ENCODE measurements at places on chromosomes 5 and 9.

DNA sequence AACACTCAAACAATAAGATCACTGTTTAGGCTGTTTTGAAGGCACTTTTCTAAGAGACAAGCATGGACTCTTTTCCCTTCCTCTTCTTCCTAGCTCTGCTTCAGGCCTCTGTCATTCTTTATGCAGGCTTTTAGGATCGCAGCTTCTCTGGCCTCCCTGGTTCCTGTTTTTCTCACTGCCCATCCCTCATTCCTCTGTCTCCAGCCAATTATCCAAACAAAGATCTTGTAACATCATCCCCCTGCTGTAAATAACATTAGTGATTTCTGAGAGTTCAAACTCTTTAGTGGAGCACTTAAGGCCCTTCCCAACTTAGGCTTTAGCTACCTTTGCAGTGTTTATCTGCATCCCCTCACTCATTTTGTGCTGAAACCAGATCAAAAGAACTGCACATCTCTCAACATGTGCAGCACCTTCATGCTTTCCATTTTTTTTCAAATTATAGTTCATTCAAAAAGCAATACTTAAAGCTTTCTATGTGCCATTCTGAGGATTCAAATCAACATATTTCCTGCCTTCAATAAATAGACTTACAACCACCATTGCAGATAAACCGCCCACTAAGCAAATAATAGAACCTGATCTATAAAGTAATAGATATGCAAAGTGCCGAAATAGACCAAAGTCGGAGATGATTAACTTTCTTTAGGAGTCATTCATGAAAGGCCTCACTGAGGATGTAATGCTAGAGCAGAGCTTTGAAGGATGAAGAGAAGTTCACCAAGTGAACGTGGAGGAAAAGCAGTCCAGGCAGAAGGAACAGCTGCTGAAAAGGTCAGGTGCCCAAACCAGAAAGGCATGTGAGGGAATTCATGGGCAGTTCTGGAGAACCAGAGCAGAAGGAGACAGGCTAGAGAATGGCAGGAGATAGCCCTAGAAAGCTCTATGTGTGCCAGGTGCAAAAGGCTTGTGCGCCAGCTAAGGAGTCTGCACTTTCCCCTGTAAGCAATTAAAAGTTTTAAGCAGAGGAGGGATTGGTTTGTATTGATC, 95.8 kb upstream of the ZNF366 start:
- no peak for DNase-seq

DNA sequence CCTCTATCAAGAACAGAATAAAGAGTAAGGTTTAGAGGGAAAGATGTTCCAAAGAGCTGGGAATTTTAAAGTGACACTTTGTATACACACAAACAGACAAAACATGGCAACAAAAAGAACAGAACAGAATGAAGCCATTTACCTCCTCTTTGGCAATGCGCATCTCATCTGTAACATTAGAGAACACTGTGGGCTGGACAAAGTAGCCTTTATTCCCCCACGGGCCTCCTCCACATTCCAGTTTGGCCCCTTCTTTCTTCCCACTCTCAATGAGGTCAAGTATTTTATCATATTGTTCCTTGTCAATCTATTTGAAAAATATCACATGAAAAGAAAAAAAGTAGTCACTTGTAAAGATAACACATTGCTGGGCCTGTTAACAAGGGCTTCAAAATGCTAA, 41.0 kb downstream of the ALDH1A1 start:
- DNase-seq = no peak

- no peak for DNase-seq
Observed at GRCh38 chr5:177595991-177596774, 3.7 kb upstream of the B4GALT7 start.

DNA sequence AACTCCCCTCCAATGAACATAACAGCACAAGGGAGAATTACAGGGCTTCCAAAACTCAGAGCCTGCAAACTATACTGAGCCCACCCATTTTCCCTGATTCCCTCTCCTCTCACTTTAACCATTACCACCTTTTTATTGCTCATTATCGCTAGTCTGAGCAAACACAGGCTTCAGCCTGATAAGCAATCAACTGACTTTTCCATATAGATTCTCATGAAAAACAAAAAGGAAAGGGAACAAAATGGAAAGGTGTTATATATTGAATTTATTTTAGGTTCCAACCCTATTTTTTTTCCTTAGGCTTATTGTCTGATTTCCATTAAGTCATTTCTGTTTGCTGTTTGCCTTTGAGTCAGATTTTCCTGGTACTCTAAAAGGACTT, 27.9 kb downstream of the SEMA6A start:
- no peak for DNase-seq

DNA sequence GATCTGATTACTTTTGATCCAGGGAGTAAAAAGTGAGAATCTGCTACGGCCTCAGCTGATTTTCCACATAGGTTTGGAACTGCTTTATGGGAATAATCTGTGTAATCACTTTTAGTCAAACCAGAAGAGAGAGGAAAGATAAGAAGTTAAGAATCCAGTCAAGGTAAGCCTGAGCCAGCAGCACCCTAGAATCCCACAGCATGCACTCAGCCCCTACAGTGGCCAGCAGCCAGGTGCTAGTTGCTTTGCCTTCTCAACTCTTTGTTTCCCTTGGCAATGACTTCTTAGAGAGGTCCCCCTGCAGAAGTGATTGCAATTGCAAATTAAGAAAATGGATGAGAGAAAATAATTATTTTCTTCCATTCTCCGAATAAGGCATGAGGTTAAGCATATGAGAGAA, 59.7 kb upstream of the TMED7 start:
- no peak for DNase-seq

DNA sequence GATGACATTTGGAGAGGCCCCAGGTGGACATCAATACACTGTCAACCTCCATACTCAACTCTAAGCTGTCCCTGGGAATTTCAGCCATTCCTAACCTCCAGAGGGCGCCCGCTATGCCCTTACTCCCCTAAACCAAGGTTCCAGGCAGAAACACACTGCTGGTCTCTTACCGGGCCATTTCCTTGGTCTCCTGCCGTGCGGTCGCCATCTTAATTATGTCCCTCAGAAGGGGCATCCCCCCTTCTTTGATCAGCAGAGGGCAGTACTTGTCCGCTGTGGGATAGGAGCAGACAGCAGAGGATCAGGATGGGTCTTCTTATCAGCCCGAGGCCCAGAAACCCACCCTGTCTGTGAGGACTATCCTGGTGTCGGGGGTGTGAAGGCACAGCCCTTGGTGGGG, 9.3 kb upstream of the ZDHHC12 start:
- DNase-seq = peak; percentile 76

- no peak for DNase-seq
Observed at GRCh38 chr5:15209053-15209762, 290.8 kb upstream of the FBXL7 start.

- no peak for DNase-seq
Observed at GRCh38 chr9:87519461-87519860, 21.8 kb downstream of the DAPK1 start.

- no peak for DNase-seq
Observed at GRCh38 chr5:67380431-67380830, 183.8 kb upstream of the CD180 start.

- no peak for DNase-seq
Observed at GRCh38 chr5:58932057-58932612, 349.3 kb downstream of the RAB3C start.

DNA sequence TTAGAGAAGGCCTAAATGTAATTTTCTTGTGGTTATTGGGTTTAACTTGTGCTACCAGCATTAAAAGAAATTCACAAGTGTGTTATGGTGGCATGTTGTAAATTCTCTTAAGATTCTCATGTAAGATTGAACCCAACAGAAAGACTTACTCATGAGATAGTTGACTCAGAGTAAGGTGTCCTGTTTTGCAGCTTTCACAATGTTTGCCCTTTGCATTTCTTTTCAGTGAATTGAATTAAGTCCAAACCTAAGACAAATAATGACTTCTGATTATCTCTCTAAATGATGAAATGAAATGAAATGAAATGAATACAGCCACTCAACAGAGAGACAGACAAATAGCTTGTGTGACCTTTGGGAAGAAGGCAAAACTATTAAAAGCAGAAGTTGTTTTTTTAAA, 1696.9 kb upstream of the WWC1 start:
- DNase-seq = no peak

- DNase-seq = no peak
Observed at GRCh38 chr9:89594811-89595550, 9.8 kb upstream of the GADD45G start.

DNA sequence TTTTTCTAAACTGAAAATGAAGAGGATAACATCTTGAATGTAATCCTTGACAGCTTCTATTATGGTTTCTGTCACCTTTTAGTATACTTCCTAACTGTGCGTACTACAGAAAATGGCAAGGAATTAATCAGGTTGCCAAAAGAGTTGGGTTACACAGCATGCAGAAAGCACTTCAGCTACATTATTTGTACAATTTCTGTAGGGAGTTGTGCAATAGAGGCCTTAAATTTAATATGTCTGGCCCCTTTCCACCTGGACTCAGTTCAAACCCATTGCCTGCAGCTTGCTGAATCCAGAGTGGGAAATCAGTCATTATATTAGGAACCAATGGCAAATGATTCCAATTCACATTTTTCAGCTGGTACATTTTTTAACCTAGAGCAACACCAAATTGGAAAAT, 549.7 kb downstream of the CSNK1G3 start:
- no peak for DNase-seq

GRCh38 chr5:164934039-164934438, 1428.6 kb downstream of the MAT2B start:
- no peak for DNase-seq

DNA sequence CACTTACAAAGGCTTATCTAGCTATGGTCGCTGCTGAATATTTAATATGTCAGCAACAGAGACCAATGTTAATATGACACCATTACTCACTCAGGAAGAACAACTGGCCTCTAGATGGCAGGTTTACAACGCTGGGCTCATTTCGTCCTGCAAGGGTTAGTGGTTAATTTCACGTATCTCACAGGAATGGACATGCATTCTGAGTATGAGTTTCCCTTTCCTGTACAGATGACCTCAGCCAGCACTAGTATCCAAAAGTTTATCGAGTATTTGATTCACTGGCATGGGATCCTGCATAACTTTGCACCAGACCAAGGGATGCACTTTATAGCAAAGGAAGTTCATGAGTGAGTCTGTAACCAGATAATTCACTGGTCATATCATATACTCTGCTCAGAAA, 8.7 kb upstream of the TRPC7 start:
- no peak for DNase-seq

DNA sequence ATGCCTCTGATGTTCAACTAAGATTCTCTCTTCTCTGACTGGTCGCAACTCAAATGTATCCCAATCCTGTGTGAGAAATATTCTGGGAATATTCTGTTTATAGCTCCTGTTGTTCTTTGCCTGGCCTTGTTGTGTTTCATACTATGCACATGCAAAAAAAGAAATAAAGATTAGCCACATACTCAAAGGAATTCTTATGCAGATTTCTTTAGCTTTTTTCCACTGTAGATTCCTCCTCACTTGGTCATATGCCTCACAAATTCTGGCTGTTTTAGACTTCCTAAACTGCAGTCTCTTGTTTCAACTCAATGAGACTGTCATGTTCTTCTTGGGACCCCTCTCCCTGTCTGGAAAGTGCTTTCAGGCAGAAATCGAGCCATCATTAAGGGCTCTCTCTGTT, 217.5 kb upstream of the SH3GL2 start:
- no peak for DNase-seq

GRCh38 chr5:135133698-135134515, 99.9 kb upstream of the PITX1 start:
- DNase-seq = no peak

DNA sequence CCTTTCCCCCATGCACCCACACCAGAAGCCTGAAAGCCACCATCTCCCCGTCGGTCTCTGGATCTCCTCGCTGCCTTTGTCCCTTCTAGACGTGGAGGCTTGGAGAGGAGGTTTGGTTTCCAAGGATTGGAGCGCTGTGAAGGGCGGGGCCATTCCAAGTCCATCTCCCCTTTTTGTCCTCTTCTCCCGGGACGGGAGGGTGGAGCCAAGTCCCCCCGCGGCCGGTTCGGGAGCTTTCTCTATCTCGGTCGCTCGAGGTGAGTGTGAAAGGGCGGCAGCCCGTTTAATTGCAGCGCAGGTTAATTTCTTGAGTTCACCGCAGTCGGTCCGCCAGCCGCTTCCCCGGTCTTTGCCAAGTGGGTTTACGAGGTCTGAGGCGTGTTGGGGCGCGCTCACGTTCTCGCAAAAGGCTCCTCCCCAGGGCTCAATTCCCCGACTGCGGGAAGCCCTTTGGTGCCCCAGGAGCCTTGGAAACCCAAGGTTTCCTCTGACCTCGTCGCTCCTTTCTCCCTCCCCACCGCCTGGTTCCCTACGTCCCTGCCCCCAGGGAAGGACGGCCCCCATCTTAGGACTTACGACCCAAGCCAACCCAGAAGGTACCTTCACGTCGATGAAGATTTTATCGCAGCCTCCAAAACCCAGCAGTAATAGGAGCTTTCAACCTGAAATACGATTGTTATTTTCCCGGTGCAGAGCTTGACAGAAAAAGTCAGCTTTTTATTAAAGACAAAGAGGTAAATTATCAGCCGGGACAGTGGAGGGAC, 2.8 kb upstream of the ZNF462 start:
- DNase-seq = no peak

GRCh38 chr9:130189840-130190239, 17.6 kb downstream of the NCS1 start:
- peak; percentile 57 for DNase-seq

All from MV-4-11 (cell line).